Sciatic nerve (tissue), 2 donors: ENCODE measurements at places on chromosomes 6 and 20.

DNA sequence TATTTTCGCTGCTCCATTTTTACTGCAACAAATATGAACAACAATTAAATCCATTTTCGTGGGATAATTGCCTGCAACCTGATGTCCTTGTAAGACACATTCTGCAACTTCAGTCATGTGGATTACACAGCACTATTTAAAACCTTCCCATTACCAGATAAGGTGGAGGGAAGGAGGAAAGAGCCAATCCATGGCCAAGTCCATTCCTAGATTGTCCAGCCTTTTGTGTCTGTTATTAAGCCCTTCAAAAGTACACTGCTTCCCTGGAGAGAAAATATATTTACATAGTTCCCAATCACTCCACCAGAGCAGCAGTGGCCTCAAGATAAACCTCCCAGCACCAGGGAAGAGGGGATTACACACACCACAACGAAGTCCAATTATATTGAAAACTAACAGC lies 347.9 kb downstream of the CDH26 start:
- DNase-seq, result no peak

DNA sequence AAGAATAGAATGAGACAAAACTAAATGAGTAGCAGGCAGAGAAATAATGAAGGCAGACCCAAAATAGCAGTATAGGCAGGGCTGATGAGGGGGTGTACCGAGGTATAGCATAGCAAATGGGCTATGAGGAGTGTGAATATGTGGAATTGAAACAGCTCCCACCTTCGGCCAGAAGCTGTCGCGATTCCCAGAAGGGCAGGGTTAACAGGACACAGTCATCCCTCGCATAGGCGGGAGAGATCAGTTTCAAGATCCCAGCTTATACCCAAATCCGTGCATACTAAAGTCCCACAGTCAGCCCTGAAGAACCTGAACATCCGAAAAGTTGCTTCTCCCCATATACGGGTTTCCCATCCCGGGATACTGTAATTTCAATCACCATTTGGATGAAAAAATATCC lies 82.7 kb downstream of the PTPRK start:
- no peak for DNase-seq

- no peak for DNase-seq
Observed at GRCh38 chr20:10800288-10800687, 126.5 kb upstream of the JAG1 start.

DNA sequence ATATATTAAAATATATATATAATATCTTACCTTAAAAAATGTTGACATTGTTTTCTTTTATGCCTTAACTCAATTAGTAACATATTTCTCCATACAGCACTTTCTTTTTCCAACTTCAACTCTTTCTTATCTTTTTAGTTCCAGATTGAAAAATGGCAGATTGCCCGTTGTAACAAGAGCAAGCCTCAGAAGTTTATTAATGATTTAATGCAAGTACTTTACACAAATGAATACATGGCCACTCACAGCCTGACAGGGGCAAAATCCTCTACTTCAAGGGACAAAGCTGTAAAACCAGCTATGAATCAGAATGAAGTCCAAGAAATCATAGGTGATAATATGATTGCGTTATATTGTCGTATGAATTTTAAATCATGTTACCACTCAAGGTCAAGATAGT lies 29.4 kb upstream of the KIAA1586 start:
- no peak for DNase-seq

GRCh38 chr20:37796121-37796520 lies 102.3 kb downstream of the CTNNBL1 start:
- no peak for DNase-seq

DNA sequence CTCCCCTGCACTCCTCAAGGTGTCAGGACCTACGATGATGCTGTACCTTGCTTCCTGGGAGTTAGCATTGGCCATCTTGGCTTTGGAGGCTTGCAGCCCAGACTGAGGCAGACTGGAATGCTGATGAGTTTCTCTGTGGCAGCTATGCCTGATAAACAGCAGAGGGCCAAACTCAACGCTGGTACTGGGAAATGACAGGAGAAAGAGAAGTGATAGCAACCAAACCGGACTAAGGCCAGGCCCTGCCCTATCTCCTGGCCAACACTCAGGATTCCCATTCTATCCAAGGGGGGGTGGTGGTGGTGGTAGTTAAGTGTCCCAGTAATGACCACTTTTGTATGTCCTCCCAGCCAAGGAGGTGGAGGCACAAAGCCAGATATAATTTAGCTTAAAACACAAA lies 90.0 kb upstream of the DTNBP1 start:
- DNase-seq, result no peak

- no peak for DNase-seq
Observed at GRCh38 chr6:141963543-141964295, 169.0 kb upstream of the GJE1 start.

- no peak for DNase-seq
Observed at GRCh38 chr6:10205892-10206291, 209.0 kb downstream of the TFAP2A start.

- DNase-seq, result no peak
Observed at GRCh38 chr20:17787816-17788215, 88.0 kb downstream of the BANF2 start.

- no peak for DNase-seq
Observed at GRCh38 chr6:130116273-130116672, 97.9 kb downstream of the L3MBTL3 start.

DNA sequence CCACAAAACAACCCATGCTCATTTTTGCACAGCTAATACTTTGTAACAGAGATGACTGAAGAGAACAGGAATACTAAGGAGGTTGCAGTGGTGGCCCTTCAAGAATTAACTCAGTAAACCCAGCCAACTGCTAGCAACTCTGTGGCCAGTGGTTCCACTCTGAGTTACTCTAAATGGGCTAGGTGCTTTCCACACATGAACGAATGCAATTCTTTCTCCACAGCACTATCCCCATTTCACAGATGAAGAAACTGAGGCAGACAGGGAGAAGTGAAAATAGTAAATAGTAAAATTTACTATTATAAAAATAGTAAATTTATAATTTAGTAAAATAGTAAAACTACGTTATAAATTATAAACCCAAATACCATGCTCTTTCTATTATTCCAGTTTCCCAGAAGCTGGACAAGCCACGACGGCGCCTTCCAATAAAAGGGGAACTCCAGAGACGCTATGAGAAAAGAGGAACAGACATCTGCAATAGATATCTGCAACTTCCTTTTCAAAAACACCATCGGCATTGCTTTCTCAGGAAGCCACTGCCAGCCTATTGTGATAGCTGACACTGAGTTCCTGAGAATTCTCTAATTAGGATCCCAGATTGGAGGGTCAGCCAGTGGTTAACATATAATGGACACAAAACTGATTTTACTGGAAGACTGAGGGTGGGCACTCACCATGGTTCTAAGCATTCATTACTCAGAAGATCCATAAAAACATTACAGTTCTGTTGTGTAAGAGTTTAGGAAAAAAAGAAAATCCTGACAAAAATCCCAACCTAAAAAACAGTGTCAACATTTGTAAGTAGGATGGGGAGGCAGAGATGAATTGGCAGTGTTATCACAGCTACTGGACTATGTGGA lies 16.2 kb downstream of the FKBP1A start:
- no peak for DNase-seq

GRCh38 chr6:32133786-32134185 lies 3.7 kb upstream of the FKBPL start:
- DNase-seq, result no peak

DNA sequence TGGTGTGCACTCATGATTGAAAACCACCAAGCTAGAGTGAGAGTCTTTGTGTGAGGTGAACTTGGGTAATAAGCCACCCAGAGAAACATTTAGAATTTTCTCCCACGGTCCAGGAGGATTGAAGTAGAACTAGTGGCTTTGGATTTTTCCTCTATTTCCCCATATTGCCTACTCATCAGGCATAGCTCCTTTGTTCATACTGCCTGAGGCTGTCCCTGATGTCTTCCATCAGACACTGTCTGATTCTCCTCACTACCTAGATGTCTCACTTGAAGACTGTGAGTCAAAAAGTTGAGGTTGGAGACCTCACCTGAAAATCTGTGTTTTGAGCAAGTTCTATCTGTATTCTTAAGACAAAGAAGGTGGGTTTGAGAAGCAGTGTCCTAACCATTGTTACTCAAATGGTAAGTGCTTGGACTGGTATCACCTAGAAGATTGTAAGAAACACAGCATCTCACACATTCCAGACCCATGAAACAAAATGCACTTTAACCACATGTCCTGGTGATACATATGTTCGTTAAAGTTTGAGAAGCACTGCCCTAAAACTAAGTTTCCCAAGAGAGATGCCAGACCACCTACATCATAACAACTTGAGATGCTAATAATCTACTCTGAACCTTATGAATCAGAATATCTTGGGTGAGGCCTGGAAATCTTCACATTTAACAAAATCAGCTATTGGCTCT lies 523.4 kb upstream of the BTBD3 start:
- DNase-seq, result no peak

- no peak for DNase-seq
Observed at GRCh38 chr6:119148825-119149525, 70.5 kb upstream of the FAM184A start.

DNA sequence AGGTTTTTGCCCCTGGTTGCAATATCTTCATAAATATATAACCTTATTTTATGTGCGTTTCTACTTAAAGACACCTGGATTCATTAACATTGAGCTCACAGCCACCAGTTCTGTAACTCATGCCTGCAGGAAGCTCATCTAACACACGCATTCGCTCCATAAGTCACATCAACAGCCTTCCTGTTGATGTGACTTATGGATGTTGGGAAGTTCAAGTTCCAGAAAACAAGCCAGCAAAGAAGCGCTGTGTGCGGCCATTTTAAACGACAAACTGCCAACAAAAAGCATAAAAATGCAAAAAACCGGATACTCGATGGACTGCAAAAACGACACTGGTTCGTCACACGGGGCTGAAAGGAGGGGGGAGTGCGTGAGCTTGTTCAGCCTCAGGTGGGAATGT lies 77.9 kb upstream of the NFATC2 start:
- no peak for DNase-seq

DNA sequence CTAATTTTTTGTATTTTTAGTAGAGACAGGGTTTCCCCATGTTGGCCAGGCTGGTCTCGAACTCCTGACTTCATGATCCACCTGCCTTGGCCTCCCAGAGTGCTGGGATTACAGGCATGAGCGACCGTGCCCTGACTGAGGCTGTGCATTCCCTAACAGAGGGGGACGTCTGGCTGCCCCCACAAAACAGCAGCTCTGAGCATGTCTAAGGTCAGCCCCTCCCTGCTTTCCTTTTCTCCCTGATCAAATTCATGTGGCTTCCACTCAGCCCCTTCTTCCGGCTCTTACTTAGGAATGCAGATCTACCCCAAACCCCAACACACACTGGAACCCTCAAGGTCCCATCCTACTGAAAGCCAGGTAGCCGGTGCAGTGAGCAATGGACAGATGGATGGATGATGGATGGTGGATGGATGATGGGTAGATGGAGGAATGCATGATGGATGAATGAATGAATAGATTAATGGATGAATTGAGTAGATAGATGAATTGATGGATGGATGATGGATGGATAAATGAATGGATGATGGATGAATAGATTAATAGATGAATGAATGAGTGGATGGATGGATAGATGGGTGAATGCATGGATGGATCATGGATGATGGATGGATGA lies 91.5 kb upstream of the BHLHE23 start:
- peak; percentile 9 for DNase-seq

DNA sequence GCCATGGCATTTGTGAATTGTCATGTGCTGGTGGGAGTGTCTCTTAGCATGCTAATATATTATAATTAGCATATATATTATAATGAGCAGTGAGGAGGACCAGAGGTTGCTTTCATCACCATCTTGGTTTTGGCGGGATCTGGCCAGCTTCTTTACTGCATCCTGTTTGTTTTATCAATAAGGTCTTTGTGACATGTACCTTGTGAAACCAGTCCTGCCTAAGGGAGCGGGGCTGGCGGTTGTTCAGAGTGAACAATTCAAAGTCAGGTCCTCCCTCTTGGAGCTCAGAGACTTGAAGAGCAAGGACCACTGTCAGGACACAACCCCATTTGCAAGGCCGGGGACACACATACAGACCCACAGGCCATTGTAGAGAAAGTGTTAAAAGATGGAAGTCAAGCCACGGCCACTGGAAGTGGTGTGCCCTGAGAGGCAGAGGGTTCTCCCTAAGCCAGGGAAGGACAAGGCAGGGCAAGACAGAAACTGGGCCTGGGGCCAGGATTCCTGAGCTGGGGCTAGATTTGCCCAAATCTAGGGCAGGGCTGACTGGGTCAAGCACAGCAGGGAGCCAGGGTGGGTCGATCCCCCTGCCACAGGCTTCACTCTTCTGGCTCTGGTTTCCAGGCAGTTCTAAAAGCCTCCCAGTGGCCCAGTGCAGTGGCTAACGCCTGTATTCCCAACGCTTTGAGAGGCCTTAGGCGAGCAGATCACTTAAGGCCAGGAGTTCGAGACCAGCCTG lies 14.2 kb downstream of the SLC52A3 start:
- DNase-seq, result no peak

DNA sequence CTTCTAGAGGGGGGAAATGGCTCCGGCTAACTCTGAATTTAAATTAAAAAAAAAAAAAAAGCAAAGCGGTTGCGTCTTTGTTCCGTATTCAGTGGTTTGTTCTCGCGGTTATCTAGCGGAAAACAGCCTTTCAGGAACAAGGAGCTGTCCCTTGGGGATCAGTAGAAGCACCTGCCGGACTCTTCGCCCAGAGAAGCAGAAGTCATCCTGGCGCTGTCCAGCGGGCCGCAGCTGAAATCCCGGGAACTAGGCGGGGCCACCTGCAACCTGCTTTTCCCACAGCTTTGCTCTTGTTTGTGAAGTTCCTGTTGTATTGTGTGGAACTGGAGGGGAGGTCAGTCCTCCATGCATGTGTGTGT lies 43.9 kb upstream of the GJE1 start:
- no peak for DNase-seq

GRCh38 chr6:157452096-157452495 lies 71.1 kb downstream of the ZDHHC14 start:
- no peak for DNase-seq

DNA sequence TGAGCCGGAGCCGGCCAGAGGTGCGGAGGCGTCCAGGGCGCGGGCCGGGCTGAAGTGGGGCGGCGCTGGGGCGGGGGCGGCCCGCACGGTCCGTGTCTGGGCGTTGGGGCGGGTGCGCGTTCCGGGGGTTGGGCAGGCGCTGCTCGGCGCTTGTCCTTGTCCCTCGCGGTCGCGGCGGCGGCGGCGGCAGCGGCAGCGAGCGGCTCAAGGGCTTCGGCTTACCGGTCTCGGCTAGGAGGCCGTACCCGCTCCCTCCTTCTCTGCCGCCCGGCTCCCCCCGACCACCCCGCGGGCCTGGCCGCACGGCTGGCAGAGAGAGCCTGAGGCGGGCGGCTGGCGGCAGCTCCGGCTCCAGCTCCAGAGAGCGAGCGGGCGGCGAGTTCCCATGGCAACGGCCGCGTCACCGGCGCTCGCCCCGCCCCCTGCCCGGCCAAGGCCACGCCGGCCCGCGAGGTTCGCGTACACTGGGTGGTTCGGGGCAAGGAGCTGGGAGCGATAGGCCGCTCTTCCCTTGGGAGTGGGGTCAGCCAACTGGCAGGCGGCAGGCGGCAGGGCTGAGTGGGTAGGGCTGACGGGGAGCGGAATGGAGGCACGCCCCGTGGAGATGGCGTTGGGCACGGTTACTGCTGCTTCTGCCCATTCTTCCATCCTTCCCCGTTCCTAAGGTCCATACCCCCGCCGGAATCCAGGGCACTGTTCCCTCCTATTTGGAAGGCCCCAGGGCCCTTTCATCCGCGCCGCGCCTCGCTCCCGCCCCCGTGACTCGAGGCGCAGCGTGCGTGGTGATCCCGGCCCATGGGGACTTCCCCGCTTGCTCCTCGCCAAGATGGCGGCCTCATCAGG lies at the start of gene LRRC73:
Gene LRRC73, minus strand, starts transcription at position 363 of the 843 bp plus-strand sequence. CDS start 561 bp downstream, outside the sequence.
- peak; percentile 93 for DNase-seq

- DNase-seq, result no peak
Observed at GRCh38 chr6:38533064-38533463, 106.7 kb downstream of the BTBD9 start.

- no peak for DNase-seq
Observed at GRCh38 chr6:151738960-151739359, 68.5 kb upstream of the ESR1 start.
